ENCODE measurements at places on chromosomes 7 and 10.

DNA sequence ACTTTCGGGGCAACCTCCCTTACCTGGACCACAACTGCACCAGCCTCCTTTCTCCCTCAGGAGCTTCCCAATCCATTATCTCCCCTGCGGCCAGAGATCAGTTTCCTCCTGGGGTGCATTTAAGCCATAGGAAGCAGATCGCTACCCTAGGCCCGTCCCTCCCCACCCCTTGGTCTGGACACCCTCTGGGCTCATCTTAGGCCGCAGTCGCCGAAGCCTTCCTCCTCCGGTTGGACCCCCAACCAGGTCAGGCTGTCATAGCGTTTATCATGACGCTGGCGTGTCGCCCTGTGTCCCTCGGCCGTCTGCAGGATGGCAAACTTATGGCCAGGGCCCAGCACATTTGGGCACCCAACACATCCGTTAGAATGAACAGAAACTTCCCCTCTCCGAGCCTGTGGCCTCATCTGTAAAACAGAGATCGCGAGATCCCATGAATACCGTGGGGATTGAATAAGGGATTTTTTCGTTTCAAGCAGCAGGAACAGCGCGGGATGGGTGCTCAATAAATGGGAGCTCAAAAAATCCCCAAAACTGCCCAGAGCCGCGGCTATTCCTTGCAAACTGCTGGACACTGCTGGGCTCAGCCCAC is 669 bp upstream of the AP5Z1 start:
- peak overlapping the region; percentile 92 for H3K27ac ChIP-seq
- DNase-seq = no peak
- no peaks in the 10 kb centered on the region for H3K27me3 ChIP-seq
- H3K4me1 ChIP-seq = peaks cover 9% of the 10 kb centered on the region
- H3K4me3 ChIP-seq = peak overlapping the region; percentile 72

GRCh38 chr10:11715815-11716494 is 26.2 kb upstream of the ECHDC3 start:
- H3K27me3 ChIP-seq = no peaks in the 10 kb centered on the region
- H3K4me3 ChIP-seq = no peak overlapping the region
- no peaks in the 10 kb centered on the region for H3K36me3 ChIP-seq
- no peak for DNase-seq

DNA sequence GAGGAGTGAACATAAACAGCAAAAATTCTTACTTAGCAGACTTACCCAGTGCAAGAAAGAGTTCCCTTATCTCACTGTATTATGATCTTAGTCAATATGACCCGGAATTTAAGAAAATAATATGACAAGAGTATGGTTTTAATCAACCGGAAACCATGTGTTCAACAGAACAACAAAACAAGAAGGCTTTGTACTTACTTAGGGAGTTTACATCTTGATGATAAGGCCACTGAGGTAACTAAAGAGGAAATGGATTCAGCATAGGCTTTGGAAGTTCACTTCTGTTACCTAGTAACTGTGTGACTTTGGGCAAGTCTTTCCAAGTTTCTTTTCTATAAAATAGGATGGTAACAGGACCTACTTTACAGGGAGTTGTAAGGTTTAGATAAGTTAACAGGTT is 7.4 kb upstream of the FAS start:
- H3K4me1 ChIP-seq = peaks cover 8% of the 10 kb centered on the region
- H3K27me3 ChIP-seq = no peaks in the 10 kb centered on the region
- H3K27ac ChIP-seq = peak overlapping the region; percentile 20

GRCh38 chr7:86844608-86845007 is 200.9 kb downstream of the GRM3 start:
- no peaks in the 10 kb centered on the region for H3K36me3 ChIP-seq
- H3K27ac ChIP-seq = no peak overlapping the region

GRCh38 chr7:2063563-2064260 is 169.0 kb downstream of the MAD1L1 start:
- no peaks in the 10 kb centered on the region for H3K27me3 ChIP-seq
- peaks cover 16% of the 10 kb centered on the region for H3K4me1 ChIP-seq
- H3K36me3 ChIP-seq = no peaks in the 10 kb centered on the region
- no peak overlapping the region for H3K27ac ChIP-seq
- DNase-seq = no peak

- H3K4me1 ChIP-seq = no peaks in the 10 kb centered on the region
- no peak overlapping the region for H3K27ac ChIP-seq
- no peak overlapping the region for H3K4me3 ChIP-seq
- no peak for DNase-seq
- no peaks in the 10 kb centered on the region for H3K36me3 ChIP-seq
- no peaks in the 10 kb centered on the region for H3K27me3 ChIP-seq
Measured at GRCh38 chr10:129046962-129047361, 420.1 kb upstream of the MGMT start.

All from effector memory CD4-positive, alpha-beta T cell (primary cell).